ENCODE measurements at places on chromosomes 3 and 15.

GRCh38 chr3:123335007-123335670 lies 113.8 kb downstream of the ADCY5 start:
- DNase-seq, result no peak

DNA sequence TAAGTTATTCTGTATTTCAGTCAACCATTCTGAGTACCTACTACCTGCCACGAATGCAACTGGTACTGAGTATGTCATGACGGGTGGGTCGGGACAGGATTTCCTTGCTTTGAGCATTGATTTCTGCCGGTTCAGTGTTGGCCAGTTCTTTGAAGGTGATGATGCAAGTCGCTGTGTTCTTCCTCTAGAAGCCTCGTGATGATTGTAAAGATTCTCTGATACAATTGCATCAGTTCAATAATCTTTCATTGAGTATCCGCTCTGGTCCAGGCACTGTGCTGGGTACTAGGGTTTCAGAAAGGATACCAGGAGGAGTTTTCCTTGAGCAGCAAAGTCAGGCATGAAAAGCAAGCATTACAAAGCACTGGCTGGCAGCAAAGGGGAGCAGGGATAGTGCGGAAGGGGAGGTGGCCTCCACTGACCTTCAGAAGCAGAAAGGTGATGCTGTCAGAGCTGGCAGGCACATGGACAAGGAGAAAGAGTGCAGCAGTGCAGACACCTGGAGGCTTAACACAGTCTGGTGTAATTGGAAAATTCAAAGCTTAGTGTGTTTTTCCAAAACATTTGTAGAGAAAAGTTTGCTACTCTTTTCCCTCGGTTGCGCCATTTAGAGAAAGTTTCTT lies 100.1 kb downstream of the RPL39L start:
- DNase-seq, result no peak

DNA sequence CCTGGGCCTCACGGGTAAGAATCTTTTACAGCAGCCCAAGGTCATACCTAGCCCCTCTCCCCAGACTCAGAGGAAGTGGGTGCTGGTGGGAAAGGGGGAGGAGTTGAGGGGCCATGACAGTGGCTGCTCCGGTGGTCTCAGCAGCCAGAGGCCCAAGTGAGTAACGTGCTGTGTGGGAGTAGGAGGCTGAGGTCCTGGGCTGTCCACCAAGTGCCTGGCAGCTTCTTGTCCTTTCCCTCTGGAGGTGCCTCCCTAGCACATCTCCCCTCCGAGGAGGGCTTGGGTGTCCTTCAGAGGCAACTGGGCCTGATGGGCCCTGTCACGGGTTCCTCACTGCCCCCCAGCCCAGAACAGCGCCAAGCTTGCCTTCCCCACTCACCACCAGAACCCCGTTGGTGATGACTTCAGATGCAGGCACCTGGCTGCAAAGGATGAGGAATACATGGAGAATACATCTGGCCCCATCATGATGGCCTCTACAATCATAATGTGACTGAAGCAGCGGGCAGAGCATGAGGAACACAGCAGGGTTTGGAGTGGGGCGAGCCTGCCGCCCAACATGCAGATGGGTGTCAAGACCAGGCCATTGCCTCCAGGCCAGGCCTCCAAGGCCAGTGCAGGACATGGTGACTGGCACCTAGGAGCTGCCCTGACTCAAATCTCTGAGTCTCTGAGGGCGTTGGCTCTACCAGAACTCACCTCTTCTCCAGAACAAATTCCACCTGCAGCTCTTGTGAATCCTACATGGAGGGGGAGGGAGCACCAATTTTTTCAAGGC lies 3.3 kb downstream of the PLA2G4F start:
- DNase-seq, result no peak

GRCh38 chr15:45795440-45796069 lies 160.7 kb downstream of the SQOR start:
- DNase-seq, result no peak

- no peak for DNase-seq
Observed at GRCh38 chr15:38648121-38648843, 83.7 kb upstream of the RASGRP1 start.

DNA sequence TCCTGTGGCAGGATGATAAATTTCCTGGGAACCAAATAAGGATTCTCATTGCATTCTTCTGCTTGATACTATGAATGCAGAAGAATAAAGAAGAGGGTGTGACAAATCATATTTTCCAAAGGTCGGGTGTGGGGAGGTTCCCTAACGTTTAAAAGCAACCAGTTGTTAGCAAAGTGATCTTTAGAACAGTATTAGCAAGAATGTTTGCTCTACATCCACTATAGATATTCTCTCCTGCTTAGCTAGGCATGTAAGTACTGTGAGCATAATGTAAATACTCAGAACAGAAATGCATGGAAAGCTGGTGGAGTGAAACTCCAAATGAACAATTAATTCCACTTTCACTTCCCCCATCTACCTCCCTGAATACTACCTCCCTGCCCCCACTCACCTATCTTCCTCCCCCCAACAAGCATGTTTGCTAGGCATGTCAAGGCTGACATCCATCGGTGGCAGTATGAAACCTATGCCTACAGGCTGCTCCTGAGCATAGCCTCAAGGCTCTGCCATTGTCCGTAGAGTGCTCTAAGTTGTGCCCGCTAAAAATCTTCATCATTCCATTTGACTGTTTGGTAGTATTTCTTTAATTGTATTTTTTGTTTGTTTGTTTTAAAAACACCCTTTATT lies 329.7 kb downstream of the TIGIT start:
- no peak for DNase-seq

DNA sequence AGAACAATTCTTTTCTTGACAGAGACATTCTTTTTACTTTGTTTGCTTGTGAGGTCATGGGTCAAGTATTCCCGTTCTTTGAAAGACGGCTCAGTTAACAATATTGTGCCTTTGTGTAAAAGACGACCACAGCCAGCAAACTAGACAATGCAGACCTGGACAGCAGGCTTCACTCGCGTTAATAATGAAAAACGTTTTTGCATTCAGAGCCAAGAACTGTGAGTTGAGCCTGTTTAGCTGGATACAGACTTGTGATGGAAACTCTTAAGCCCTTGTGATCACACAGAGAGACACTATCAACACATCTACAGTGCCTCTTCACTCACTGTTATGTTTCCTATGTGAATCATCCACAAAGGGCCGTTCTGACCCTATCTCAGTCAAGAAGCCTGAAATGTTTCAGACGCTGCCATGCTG lies 37.3 kb upstream of the CMTM7 start:
- DNase-seq, result no peak

- DNase-seq, result no peak
Observed at GRCh38 chr15:40563426-40563825, 1.4 kb downstream of the CCDC32 start.

DNA sequence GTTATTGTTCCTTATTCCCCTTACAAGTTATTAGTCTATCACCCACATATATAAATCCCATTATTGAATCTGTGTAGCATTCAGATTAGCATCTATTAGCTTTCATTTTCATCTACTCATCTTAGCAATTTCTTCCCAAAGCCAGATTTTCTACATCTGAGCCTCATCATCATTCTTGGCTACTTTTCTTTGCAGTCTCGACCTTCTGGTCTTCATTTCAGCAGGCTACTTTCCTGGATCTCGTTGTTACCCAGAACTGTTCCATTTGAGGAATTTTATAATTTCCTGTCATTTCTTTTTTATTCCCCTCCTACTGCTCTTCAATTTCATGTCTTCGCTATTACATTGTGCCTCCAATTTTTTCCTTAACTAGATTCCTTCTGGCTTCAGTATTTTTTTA lies 51.8 kb downstream of the SPRED1 start:
- DNase-seq, result no peak

GRCh38 chr15:44243141-44243540 lies 45.4 kb upstream of the GOLM2 start:
- DNase-seq, result no peak

- no peak for DNase-seq
Observed at GRCh38 chr15:49989498-49989897, 129.5 kb downstream of the ATP8B4 start.

DNA sequence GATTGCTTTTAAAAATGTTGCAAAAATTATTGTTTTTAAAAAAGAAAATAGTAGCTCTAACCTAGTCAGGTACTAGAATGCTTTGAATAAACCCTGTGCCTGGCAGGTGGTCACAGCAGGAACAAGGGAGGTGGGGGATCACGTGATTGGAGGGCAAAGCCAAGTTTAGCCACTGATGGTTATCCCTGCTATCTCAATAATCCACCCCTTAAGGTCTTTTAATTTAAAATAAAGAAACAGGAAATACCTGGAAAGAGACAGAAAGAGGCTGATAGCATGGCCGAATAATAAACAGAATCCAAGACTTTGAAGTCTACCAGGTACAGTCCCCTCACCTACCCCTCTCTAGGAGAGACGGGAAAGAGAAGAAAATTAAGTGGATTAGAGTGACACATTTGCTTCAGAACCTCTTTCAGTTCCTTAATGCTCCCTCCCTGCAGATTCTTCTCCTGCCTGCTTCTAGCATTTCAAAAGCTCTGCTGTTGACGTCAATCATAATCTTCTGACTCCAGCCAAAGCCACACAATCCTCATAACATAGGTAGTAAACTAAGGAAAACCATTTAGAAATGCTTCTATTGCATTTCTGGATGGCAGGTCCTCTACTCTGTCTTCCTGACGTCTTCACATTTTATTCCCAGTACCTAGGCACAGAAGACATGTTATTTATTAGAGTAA lies 303.4 kb upstream of the MME start:
- DNase-seq, result no peak

- no peak for DNase-seq
Observed at GRCh38 chr3:71142441-71143161, 440.9 kb downstream of the FOXP1 start.

DNA sequence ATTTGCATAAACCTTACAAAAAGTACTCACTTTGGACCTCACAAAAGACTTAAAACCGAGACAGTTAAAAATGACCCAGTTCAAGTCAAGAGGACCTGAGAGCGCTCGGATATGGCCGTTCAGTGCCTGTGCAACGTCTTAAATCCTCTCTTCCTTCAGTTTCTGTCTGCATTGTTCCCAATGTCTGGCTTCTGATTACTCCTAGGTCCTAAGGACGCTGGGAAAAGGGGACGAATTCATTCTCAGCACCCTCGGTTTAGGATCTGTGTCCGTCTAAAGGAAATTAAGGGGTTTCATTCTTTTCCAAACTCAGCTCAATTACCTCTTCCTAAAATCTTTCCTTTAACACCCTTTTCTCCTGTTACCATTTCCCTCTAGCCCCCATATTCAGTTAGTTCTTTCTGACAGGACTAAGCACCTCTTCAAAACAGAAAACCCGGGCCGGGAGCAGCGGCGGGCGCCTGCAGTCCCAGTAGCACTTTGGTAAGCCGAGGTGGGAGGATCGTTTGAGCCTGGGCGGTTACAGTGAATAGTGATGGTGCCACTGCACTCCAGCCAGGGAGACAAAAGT lies 970 bp downstream of the DPPA4 start:
- DNase-seq, result no peak

GRCh38 chr3:178288074-178288473 lies 248.2 kb upstream of the KCNMB2 start:
- no peak for DNase-seq

DNA sequence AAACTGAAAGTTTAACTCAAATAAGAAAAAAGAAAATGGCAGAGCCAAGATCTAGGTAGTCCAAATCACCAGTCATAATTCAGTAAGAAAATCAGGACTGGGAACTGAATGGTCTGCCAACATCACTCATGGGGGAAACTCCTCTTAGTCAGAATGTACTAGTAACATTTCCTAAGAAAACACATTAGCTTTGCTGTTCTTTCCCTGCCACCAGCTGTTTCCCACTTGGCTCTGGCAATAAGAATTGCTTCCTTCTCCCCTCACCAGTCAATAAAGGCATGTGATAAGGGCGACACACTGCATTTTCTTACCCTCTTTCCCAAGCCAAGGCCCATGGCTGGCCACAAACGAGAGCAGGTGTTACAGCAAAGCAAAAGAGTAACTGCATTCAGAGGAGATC lies 46.1 kb downstream of the PIK3R4 start:
- no peak for DNase-seq

DNA sequence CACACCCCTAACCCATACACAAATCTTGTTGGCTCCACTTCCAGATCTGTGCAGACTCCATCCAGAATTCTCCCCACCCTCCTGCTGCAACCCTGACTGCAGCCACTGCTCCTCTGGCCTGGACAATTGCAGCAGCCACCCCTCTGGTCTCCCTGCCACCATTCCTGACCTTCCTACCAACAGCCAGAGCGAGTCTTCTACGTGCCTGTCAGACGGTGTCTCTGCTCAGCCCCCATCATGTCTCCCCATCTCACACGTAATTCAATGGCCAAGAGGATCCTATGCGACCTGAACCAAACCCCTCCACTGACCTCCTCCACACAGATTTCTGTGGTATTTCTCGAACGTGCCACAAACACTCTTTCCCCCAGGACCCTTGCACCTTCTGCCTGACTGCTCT lies 103.3 kb downstream of the TPRA1 start:
- no peak for DNase-seq

DNA sequence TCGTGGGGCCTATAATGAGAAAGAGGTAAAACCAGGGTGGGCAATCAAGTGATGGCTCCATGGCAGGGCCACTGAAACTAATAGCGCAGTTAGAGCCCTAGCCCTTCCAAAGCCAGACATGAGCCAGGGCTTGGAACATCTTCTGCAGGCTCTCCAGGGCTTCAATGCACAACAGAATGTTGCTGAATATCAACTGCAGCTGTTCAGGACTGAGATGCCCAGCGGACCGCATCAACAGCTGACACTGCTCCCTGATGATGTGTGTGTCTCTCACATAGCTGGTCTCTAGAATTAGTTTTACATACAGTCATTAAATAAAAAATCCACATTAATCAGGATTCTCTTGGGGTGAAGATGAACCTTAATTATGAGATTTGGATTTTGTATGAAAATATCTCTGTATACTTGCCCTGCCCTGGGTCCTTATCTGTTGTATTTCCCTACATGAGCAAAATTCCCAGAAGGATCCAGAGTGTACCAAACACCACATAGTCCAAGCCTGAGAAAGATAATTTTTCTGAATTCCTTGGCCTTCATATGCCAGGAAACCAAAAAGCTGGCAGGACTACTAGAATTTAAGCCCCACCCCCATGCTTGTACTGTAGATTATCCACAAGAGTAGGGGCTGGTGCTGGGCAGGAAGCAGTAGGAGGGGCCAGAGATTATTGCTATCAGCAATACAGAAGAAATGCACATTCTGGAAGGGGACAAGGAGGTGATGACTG lies 7.7 kb upstream of the GOLGB1 start:
- DNase-seq, result no peak

- no peak for DNase-seq
Observed at GRCh38 chr3:13878281-13879101, 1.4 kb downstream of the WNT7A start.
